Activated CD4-positive, alpha-beta T cell treated with anti-CD3 and anti-CD28 coated beads, Interleukin-10, Interleukin-2, amounts not matched to agents 100 ng/mL and 50 ng/mL, durations not matched to agents 16 hours and 8 hours (primary cell): ENCODE measurements at places on chromosomes 16 and 17.

DNA sequence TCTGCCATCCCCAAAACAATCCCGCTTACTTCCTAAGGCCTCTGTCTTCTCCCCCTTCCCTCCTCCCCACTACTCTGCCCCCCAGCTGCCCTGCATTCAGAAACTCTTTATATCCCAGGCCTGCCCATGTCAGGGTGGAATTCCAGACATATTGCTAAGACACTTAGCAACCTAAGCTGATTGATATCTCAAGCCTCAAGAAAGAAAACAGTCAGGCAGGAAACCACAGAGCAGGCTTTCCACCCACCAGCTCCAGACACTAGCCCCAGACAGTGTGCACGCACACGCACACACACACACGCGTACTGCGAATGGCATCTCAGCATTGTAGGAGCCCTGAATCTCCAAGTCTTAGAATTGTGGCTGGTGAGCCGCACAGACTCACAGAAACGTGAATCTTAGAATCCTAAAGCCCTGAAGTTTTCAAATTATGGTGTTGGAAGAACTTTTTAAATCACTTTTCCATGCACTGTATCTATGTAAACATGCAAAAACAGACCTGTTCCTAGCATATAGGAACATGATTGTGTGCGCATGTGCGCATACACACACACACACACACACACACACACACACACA, 8.8 kb upstream of the LPCAT2 start:
- DNase-seq, result peak; percentile 74

GRCh38 chr17:45137561-45138305, 2.2 kb downstream of the ACBD4 start:
- no peak for DNase-seq

DNA sequence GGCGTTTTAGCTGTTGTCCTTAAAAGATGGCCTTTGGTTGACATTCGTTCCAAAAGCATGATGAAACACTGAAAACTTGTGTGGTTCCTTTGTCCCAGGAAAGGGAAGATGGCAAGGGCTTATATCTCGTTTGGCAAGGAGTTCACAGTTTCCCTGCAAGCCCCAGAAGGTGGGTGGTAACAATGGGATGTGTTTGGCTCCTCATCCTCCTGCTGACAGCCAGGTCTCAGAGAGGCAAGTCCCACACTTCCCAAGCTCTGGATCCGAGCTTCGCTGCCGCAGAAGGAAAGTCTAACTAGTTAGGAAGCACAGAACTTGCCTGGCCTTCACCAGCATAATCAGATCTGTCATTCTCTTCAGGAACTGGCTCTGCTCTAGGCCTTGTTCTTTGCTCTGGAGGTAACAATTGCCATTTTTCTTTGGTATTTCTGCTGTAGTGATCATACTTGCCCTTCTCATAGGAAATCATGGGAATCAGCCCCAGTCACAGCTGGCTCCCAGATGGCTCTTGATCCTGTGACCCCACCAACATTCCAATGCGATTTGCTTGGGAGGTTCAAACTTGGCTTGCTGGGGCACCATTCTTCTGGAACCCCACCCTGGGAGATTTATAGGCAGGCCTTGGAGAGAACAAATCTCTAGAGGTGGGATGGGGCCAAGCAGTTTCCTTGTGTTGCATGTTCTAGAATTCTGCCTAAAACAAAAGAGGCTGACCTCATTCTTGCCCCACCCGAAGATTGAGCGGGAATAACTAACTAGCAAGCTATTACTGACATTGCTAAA, 17.9 kb downstream of the KPNA2 start:
- DNase-seq, result no peak

GRCh38 chr17:48998587-48999440, 1.6 kb downstream of the IGF2BP1 start:
- DNase-seq, result no peak

DNA sequence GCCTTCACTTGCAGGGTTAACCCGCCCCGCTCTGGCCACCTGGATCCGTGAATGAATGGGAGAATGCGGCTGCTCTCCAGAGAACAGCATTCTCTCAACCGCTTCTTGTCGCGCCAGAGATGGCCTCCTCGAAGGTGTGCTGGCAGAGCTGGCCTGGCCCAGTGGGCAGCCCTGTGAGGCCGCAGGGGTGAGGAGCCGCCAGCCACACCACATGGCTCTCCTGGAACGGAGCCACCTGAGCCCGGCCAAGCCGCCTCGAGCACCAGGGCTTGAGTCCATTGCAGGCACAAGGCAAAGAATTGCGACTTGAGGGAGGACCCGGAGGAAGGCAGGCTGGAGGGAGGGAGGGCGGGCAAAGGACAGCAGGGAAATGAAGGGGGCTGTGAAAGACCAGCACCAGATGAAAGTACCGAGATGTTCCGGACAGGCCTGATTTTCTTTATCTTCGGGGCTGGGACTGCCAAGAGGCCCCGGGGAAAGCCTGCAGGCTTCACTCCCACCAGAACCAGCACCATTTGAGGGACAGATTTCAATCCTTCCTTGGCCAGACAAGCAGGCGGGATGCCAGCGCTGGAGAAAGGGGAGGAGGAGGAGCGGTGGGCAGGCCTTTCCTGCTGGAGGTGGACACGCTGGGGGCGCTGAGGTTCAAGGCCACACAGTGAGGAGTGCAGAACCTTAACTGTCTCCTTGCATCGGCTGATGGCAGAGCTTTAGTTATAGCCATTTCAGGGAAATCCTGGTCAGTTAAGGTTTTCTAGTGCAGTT, 69.4 kb downstream of the MRC2 start:
- no peak for DNase-seq
